WTC11 (cell line): ENCODE measurements at places on chromosomes 11 and 22.

- DNase-seq: no peak
These were observed 76.1 kb downstream of the PRR5L start for GRCh38 chr11:36372101-36372771.

DNA sequence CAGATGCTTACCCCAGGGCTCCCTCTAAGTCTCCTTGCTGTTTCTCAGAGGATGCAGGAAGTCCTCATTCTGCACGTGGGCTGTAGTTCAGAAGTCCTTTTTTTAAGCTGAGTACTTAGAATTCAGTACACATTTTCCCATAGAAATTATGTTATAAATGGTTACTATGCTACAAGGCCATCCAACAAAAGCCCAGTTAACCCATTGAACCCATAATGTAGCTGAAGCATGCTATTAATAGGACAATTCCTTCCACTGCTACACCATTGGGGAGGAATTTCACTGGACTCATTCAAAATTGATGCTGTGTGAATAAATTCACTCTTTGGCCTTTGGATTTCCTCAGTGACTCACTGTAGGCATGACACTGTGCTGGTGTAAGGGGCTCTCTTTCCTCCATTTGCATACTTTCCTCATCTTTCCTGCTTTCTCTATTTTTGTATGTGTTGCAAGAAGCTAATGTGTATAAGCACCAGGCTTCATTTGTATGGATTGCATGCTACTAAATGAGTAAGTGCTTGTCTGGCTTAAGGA is 148.0 kb downstream of the NTM start:
- DNase-seq: no peak

- no peak for DNase-seq
These were observed 22.5 kb upstream of the CYP2R1 start for GRCh38 chr11:14914536-14914935.

- no peak for DNase-seq
These were observed 35.4 kb downstream of the CD82 start for GRCh38 chr11:44600839-44601383.

- no peak for DNase-seq
These were observed 222.2 kb downstream of the NAV2 start for GRCh38 chr11:19934828-19935259.

DNA sequence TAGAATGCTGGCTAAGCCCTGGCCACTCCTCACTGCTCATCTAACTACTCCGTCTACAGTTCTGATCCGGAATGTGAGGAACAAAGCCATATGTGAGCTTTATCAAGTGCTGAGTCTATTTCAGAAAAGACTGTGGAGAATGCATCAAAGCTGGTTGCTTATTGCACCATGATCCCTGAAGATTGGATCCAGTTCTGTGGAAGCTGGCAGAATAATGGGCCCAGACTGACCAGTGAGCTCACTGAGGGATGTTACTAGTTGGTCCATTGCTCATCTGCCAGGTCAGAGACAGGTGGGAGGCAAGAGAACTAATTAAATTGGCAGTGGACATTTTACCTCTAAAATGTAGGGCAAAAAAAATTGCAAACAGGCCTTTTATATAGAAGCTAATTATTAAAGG is 681.3 kb downstream of the NTM start:
- DNase-seq: no peak

GRCh38 chr22:19359554-19360299 is 68.2 kb upstream of the CLTCL1 start:
- no peak for DNase-seq

GRCh38 chr11:60485987-60486386 is 6.6 kb upstream of the MS4A12 start:
- peak; percentile 57 for DNase-seq

- DNase-seq: no peak
These were observed 3.0 kb downstream of the FIBP start for GRCh38 chr11:65885231-65885630.

DNA sequence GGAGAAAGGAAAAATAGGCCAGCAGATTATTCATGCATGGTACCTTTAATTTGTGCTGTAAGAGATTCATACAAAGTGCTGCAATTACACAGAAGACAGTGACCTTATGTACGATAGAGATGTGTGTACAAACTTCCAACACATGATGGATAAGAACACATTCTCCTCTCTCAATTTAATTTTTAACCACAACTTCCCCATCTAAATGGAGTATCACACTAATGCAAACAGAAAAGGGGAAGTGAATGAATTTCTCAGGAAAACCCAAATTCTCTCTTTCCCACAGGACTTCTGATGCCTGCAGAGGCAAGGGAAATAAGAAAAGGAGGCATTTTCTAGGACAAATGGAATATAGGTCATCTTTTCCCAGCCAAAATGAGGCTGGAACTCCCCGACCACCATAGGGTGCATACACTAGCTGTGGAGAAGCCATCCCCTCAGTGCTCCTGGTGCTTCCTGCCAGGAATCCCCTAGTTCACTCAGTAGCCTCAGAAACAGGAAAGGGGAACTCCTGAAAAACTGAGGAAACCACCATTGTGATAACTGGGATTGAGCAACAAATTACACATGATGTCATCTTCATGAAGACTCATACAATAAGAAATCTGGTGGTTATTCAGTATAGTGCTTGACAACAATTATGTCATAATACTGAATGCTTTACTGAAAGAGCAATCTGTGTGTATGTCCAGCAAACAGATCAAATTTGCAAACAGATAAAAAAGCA is 22.4 kb downstream of the MMP10 start:
- no peak for DNase-seq

GRCh38 chr11:126892756-126893155 is 107.8 kb downstream of the KIRREL3 start:
- DNase-seq: no peak

GRCh38 chr11:46341454-46341853 is 5.8 kb upstream of the DGKZ start:
- no peak for DNase-seq

DNA sequence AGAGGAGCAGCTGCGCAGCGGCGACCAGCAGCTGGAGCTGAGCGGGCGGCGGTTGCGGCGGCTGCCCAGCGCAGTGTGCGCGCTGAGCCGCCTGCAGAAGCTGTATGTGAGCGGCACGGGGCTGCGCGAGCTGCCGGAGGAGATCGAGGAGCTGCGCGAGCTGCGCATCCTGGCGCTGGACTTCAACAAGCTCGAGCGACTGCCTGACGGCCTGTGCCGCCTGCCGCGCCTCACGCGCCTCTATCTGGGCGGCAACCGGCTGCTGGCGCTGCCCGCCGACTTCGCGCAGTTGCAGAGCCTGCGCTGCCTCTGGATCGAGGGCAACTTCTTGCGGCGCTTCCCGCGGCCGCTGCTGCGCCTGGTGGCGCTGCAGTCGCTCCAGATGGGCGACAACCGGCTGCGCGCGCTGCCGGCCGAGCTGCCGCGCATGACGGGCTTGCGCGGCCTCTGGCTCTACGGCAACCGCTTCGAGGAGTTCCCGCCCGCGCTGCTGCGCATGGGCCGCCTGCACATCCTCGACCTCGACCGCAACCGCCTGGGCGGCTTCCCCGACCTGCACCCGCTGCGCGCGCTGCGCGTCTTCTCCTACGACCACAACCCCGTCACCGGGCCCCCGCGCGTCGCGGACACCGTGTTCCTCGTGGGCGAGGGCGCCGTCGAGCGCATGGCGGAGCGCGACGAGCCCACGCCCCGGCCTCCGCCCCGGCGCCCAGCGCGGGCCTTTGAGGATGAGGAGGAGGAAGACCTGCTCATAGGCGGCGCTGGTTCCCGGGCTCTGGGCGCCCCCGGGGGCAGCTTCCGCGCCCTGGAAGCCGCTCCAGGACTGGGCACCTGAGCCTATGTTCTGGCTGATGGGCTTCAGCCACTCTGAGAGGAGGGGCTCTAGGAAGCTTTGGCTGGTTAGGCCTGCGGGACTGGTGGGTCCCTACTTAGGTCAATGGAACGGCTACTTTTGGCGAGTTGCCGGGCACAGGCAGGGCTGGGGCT is 787 bp downstream of the LRRC10B start:
- DNase-seq: peak; percentile 80

- no peak for DNase-seq
These were observed 13.5 kb upstream of the OSBP2 start for GRCh38 chr22:30680991-30681770.

DNA sequence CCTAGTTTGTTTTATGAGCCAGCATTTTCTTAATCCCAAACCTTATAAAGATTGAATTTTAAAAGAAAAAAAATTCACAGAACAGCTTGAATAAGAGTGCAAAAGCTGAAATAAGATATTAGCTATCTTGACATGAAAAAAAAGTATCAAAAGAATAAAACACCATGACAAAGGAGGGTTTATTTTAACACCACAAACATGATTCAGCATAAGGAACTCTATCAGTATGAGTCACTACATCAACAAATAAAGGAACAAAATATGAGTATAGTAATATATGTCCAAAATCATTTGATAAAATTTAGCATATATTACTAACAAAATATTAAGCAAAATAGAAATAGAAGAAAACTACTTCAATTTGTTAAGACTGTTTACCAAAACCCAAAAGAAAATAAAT is 9.6 kb upstream of the LMO1 start:
- no peak for DNase-seq

DNA sequence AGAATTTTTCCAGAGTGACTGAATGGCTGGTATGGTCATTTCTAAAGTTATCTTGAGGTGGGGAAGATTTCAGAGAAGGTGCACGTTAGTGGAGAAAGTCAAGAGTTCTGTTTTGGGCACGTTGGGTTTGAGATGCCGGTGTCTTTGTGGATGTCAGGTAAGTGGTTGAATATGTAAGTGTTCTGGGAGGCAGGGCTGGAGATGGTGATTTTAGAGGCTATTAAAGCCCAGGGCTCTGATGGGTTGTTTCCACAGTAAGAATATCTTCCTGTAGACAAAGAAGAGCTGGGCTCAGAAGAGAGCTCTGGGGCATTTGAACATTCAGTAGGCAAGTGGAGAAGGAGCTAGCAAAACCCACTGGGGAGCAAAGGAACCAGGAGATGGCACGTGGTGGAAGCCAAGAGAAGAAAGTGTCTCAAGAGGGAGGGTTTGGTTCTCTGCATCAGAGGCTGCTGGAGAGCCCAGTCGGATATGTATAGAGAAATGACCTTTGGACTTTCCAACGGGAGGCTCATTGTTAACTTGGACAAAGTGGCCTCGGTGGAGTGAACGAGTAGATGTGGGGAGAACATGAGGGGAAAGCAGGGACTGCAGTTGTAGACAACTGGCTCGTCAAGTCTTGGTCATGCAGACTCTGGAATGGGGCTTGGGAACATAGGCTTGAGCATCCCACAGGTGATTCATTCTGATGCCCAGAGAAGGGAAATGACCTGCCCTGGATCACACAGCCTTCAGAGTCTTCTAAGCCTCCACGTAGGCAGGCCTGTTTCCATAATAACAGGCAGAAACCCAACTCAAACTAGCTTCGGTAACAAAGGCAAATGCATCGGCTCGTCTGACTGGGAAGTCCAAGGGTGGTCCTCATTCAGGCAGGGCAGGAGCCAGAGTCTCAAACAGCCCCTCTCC is 98.4 kb upstream of the PARVA start:
- no peak for DNase-seq

- DNase-seq: no peak
These were observed 26.6 kb downstream of the TMEM123 start for GRCh38 chr11:102426000-102426399.

DNA sequence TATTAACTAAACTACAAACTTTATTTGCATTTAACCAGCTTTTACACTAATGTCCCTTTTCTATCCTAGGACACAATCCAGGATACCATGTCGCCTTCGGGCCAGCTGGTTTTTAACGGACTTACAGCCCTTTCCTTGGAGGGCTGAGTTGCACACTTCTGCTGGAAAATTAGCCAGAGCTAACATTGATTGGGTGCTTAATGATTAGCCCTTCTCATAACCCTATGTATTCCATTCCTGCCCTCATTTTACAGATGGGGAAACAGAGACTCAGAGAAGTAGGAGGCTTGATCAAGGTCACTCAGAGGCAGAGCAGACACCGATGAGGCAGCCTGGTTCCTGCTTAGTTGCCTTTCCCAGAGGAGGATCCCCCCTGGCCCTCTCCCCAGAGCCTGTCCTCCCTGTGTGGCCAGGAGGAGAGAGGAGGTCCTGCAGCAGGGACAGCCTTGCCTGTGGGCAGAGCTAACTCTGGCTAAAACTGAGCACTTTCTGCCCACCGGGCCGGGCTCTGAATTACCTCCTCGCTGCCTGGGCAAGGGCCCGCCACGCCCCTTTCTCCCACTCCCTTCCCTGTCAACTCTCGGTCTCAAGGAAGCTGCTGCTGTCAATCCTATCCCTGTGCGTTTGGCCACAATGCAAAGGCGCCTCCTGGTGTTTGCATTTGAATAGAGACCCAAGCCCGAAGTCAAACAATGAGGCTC is 59.6 kb upstream of the PAX6 start:
- DNase-seq: peak; percentile 87

DNA sequence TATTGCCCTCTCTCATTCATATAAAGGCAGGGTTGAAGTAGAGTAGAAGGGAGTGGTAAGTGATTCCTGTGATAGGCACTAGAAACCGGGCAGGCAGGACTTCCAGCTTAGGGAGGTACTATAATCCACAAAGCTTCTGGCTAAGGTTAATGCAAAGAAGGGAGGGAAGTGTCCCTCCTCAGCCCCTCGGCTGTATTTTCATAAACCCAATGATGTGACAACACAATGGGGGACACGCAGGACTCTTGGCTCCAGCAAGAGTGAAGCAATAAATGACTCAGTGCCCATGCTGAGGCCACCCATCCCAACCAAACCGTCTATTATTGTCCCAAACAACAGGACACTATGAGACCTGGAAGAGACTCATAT is 90.7 kb downstream of the ETS1 start:
- DNase-seq: no peak

DNA sequence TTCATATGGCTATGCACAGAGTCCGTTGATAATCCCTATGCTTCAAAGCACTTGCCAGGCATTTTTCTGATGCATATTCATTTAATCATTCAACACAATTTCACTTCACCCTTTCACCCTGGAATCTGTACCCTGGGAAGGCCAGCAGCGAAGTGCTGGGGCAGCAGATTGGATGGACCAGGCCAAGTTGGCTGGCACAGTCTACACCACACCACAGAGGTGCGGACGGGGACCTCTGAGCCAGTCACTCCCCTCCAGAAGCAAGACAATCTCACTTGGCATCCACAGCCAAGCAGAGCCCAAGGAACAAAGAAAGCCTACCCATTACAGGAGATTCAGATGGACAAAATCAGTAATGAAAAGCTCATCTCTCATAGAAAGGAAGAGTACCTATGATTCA is 130.2 kb downstream of the GALNT18 start:
- no peak for DNase-seq

DNA sequence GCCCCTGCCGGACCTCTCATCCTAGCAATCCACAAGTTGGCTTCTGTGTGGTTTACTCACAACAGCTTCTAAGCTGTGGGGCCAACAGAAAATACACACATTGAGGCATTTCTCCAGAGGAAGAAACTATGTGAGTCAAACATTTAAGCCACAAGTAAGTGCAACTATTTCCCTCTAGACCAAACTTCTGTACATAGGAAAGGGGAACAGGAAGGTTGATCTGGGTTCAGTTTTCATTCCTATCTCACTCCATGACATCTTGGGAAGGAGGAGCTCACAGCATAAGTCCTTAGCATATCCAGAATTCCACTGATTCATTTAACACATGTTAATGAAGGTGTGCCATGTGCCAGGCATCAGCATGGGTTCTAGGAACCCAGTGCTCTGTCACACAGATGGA is 72.8 kb upstream of the PICALM start:
- DNase-seq: no peak

GRCh38 chr11:106022795-106023275 is 795 bp upstream of the MSANTD4 start:
- DNase-seq: no peak
